AML-193 (cell line): ENCODE measurements at places on chromosomes 2 and 18.

DNA sequence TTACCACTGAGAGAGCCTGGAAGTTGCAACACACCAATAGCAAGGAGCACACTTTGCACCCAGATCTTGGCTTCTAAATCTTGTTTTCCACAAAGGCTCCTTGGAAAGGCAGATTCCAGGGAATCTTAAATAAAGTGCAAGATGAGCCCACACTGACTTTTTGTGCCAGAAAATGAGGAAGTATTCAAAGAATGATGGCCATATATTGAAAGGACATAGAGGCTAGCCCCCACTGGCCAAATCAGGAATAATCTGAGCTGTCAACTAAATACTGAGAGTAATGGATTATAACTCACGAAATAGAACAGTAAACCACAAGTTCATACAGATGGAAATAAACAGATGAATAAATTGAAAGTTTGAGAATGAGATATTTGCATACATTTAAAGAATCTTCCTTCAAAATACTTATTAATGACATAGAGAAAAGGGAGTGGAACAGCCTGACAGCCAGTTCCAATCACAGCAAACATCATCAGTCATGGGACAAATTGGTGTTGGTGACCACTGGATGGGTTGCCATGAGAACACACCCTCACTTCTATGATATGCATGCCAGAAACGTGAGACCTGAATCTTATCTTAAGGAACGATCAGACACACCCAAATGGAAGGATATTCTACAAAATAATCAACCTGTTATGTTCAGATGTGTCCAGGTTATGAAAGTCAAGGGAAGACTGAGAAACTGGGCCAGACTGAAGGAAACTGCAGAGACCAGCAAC, 12.2 kb upstream of the ACKR3 start:
- DNase-seq: no peak

- peak; percentile 23 for DNase-seq
These were observed 463 bp downstream of the HS1BP3 start for GRCh38 chr2:20650393-20650876.

GRCh38 chr2:200929334-200930249, 33.9 kb downstream of the ORC2 start:
- DNase-seq: no peak

DNA sequence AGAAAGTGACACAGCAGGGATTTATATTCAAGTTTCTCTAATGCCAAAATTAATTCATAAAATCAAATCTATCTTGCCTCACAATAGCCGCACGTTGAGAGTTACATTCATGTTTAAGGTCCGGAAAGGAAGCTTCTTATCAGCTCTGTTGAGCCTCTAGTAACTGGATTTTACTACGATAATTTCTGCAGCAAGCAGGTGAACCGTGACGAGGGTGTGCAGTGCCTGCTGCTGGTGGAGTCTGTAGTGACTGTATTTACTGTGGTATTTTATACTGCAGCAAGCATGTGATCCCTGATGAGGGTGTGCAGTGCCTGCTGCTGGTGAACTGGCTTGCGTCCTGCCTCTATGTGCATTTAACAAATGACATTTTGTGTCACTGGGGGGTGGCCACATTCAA, 120.0 kb downstream of the SNTG2 start:
- no peak for DNase-seq
